ENCODE measurements at places on chromosomes 6 and 20. TPM values are rescaled to one million over a fixed set of nuclear protein-coding genes. Genes with fewer than 3 reads are reported as not detected.

The GPR6 gene
- not detected for total RNA-seq

The LHFPL5 gene
- not detected for total RNA-seq

The DZANK1 gene
- total RNA-seq: 1.7 TPM

The SLC16A10 gene
- total RNA-seq: not detected

The HDAC2 gene
- 113 TPM for total RNA-seq

The CNR1 gene
- 0.07 TPM for total RNA-seq

The FKBP1A gene
- 244 TPM for total RNA-seq

The BYSL gene
- 18.2 TPM for total RNA-seq

The CDSN gene
- total RNA-seq: not detected

The MYMX gene
- 0.33 TPM for total RNA-seq

The ELOVL2 gene
- total RNA-seq: 0.85 TPM

The F13A1 gene
- total RNA-seq: not detected

The CLPSL2 gene
- not detected for total RNA-seq

The PRSS16 gene
- 0.33 TPM for total RNA-seq

The PTGIS gene
- 121 TPM for total RNA-seq

The PHACTR1 gene
- 1.6 TPM for total RNA-seq

The C6orf118 gene
- total RNA-seq: not detected

The HUS1B gene
- 1.3 TPM for total RNA-seq

The MCHR2 gene
- total RNA-seq: not detected

The THBD gene
- total RNA-seq: 52.5 TPM

The SRXN1 gene
- total RNA-seq: 104 TPM

The GCLC gene
- 45.7 TPM for total RNA-seq

Data from smooth muscle cell of the pulmonary artery (primary cell).